ENCODE measurements at places on chromosomes 1 and 21.
A peak's percentile ranks its signal among the peaks of the same experiment; 100 is the strongest.

GRCh38 chr1:225712391-225712790, 59.5 kb upstream of the ENAH start:
- DNase-seq, result peak; percentile 42

DNA sequence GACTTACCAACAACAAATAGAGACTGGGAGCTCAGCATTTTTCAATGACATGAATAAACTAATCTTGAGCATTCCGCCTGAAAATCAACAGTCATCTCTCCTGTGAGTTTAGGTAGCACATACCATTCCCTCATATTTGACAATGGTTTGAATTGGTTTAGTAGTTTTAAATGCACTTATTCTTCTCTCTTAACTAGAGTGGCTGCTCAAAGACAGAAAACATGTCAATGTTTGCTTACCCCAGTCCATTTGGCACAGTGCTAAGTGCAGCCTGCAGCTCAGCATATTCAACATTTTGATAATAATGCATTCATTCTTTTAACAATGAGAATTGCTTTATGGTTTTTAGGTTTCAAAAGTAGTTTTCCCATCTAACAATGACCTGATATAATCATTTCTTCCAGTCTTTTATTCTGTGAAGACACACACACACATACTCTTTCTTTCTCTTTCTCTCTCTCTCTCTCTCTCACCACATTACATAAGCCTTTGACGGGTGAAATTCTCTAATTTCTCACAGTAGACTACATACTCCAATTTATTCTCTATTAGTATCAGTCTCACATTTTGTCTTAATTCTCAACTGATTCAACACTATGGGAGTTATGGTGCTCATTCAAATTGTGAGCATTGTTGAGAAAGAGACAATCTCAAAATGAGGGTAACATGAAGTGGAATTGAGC, 432.3 kb downstream of the LRRIQ3 start:
- no peak for DNase-seq

DNA sequence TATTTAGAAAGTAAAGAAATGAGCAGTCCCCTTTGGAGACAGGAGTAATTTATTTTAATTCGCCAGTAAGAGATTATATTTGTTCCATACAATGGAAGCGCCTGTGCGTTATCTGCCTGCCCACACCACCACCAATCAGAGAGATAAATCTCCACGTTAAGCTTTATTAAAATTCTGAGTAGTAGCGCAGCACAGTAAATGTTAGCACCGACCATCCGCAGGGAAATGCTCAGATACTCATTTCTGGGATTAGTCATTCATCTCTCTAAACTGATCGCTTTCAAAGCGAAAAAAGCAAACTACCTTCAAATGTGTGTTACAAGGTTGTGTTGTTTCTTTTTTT, 1.2 kb downstream of the ETS2 start:
- peak; percentile 53 for DNase-seq

GRCh38 chr1:46607345-46608130, 3.5 kb upstream of the MKNK1 start:
- DNase-seq, result peak; percentile 43

- DNase-seq, result no peak
Measured at GRCh38 chr1:18661404-18662285, 31.0 kb downstream of the PAX7 start.

- DNase-seq, result no peak
Measured at GRCh38 chr1:165050246-165050645, 306.3 kb downstream of the LMX1A start.
